Epithelial cell of proximal tubule (primary cell): ENCODE measurements at places on chromosomes 5 and 9. TPM values are rescaled to one million over a fixed set of nuclear protein-coding genes. Genes with fewer than 3 reads are reported as not detected.
A peak's percentile ranks its signal among the peaks of the same experiment; 100 is the strongest.

ARSI gene
- total RNA-seq: 2.3 and 5.7 TPM in 2 replicates

PLPPR1 gene
- not detected in 2 replicates for total RNA-seq

GRCh38 chr5:67094476-67095300 is 101.9 kb downstream of the CD180 start:
- DNase-seq: peak; percentile 45

GRCh38 chr5:88875341-88876234 is 7.4 kb downstream of the MEF2C start:
- DNase-seq: no peak
